Body of pancreas (tissue), 4 donors: ENCODE measurements at places on chromosomes 1 and 21. TPM values are rescaled to one million over a fixed set of nuclear protein-coding genes. Genes with fewer than 3 reads are reported as not detected.

VAV3 gene
- 21.4 TPM for total RNA-seq

TMPRSS2 gene
- 60.3 TPM for total RNA-seq

WDR64 gene
- total RNA-seq: not detected

BROX gene
- total RNA-seq: 18.2 TPM

YY1AP1 gene
- 90.6 TPM for total RNA-seq

- no peaks in the 10 kb centered on the region for H3K27me3 ChIP-seq
- DNase-seq: no peak
- H3K36me3 ChIP-seq: no peaks in the 10 kb centered on the region
- no peak overlapping the region for H3K4me3 ChIP-seq
Measured at GRCh38 chr1:180765151-180765550, 133.3 kb downstream of the XPR1 start.

GRCh38 chr1:53557830-53558738 lies 98.9 kb downstream of the DMRTB1 start:
- H3K27me3 ChIP-seq: no peaks in the 10 kb centered on the region
- no peak for DNase-seq
- H3K36me3 ChIP-seq: no peaks in the 10 kb centered on the region
- no peak overlapping the region for H3K4me3 ChIP-seq

- no peaks in the 10 kb centered on the region for H3K36me3 ChIP-seq
- no peak overlapping the region for H3K4me3 ChIP-seq
- H3K27ac ChIP-seq: no peak overlapping the region
Measured at GRCh38 chr1:186420923-186421322, 40.0 kb downstream of the PDC start.

- no peak overlapping the region for H3K27ac ChIP-seq
- no peak for DNase-seq
- no peaks in the 10 kb centered on the region for H3K4me1 ChIP-seq
- H3K27me3 ChIP-seq: no peaks in the 10 kb centered on the region
Measured at GRCh38 chr21:18274370-18274769, 29.7 kb downstream of the CHODL start.

DNA sequence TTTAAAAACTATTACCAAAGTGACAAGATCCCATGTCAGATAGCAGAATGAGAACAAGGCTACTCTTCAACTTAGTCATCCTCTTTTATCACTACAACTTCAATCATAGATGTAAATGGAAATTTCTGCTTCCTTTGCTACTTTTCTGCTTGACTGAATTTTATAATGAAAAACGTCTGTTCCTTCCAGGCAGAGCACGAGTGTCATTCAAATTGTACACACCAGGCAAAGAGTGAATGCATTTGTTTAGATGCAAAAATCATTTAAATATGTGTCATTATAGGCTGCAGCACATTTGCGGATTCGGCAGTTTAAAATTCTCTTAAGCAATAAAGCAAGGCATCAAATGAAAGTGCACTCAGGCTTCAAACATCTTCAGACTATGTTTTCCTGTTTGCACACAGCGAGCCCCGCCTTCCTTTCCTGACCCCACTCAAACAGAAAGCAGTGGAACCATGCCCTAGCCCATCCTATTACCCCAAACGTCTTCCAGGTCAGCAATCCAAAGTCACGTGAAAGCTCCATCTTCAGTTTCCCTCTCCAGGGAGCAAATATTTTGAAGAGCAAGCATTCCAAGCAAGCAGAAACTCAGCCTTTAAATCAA lies 99.6 kb downstream of the APP start:
- no peak overlapping the region for H3K4me3 ChIP-seq
- no peaks in the 10 kb centered on the region for H3K27me3 ChIP-seq
- H3K4me1 ChIP-seq: peaks cover 16% of the 10 kb centered on the region
- no peaks in the 10 kb centered on the region for H3K36me3 ChIP-seq
- no peak overlapping the region for H3K27ac ChIP-seq
- DNase-seq: no peak

DNA sequence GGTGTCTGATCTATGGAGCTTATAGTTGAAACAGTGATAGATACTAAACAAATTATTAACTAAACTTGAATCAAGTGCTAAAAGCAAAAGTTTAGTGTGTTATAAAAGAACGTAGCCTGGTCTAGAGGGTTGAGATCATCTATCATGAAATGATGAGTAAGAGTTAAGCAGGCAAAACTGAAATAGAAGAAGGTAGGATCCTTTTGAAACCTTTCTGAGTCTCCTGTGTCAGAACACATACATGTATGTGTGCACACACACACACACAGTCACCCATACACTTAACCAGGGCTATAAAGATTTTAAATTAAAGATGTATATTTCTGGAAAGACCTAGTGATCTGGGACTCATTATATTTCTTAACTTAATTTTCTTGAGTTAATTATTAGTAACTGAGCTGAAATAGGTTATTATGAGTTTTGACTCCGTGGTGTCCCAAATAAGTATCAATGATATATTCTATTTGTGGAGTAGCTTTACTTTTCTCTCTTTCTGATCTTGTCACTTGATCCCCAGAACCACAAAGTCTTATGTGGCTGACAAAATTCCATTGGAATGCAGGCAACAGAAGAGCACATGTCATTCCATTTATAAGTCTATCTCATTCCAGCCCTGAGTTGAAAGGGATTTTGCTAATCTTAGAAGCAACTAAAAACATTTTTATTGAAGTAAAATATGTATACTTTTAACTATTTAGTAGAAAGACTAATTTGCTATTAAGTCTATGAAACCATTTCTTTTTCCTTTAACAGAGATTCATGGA lies 70.7 kb downstream of the PRRX1 start:
- H3K36me3 ChIP-seq: no peaks in the 10 kb centered on the region
- no peak overlapping the region for H3K4me3 ChIP-seq
- H3K4me1 ChIP-seq: no peaks in the 10 kb centered on the region

GRCh38 chr1:108609483-108610049 lies 49.7 kb downstream of the EEIG2 start:
- no peaks in the 10 kb centered on the region for H3K27me3 ChIP-seq
- no peaks in the 10 kb centered on the region for H3K4me1 ChIP-seq
- H3K4me3 ChIP-seq: no peak overlapping the region
- no peaks in the 10 kb centered on the region for H3K36me3 ChIP-seq
- no peak overlapping the region for H3K27ac ChIP-seq

- H3K27ac ChIP-seq: no peak overlapping the region
- H3K36me3 ChIP-seq: no peaks in the 10 kb centered on the region
- no peaks in the 10 kb centered on the region for H3K27me3 ChIP-seq
- H3K4me3 ChIP-seq: no peak overlapping the region
Measured at GRCh38 chr21:36507397-36508018, 27.6 kb upstream of the CLDN14 start.

GRCh38 chr1:9066945-9067807 lies 2.3 kb downstream of the SLC2A5 start:
- no peaks in the 10 kb centered on the region for H3K4me1 ChIP-seq
- H3K27me3 ChIP-seq: no peaks in the 10 kb centered on the region
- H3K27ac ChIP-seq: no peak overlapping the region
- peak; percentile 54 for DNase-seq
- H3K36me3 ChIP-seq: no peaks in the 10 kb centered on the region
- H3K4me3 ChIP-seq: no peak overlapping the region

DNA sequence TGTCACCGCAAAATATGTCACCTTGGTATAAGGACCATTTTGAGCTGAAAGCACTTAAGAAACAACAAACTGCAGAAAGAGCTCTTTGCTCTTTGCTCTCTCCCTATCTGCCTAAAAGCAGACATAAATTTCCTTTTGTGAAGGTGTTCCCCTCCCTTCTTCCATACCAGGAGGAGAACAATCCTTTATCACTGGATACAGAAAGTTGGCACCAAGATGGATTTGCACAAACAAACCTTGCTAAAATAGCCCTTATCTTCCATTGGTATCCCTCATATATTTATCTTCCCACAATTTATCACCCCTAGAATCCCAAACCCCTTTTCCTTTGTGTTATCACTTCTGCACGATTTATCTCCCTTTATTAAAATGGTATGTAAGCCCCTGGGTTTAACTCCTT lies 51.4 kb downstream of the DPYD start:
- no peak for DNase-seq
- no peaks in the 10 kb centered on the region for H3K27me3 ChIP-seq
- H3K27ac ChIP-seq: no peak overlapping the region
- H3K4me3 ChIP-seq: no peak overlapping the region
- no peaks in the 10 kb centered on the region for H3K36me3 ChIP-seq
- no peaks in the 10 kb centered on the region for H3K4me1 ChIP-seq

DNA sequence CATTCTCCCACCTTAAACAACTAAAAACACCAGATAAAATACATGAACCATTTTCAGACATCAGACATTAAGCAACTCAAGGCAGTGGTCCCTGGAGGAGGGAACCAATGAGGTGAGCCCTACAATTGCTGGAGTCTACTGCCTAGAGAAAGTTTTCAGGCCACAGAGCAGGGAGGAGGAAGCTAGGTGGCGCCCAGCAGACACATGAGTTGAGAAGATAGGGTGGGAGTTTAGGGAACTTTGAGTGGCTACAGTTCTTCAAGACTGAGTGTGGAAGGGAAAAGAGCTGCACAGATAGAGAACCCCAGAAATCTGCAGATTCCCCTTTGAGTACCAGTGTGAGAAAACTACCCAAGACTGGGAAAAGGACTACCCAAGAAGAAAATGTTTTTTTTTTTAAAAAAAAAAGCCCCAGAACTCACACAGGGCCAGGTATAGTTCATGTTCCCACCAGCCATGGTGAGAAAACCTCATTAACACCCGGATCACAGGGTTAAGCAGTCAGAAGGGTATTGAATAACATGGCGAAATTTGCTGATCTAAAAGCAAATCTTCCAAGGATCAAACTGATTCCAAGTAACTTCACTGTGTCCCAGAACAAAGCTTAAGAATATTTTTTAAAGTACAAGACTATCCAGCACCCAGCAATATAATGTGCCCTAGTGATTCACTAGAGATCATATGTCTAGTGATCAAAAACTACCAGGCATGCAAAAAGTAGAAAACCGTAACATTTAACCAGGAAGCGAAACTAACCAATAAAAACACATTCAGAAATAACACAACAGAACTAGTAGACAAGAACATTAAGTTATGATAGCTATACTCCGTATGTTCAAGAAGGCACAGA lies 12.0 kb downstream of the ALDH9A1 start:
- no peak overlapping the region for H3K27ac ChIP-seq
- H3K4me1 ChIP-seq: peaks cover 14% of the 10 kb centered on the region
- no peak overlapping the region for H3K4me3 ChIP-seq
- no peak for DNase-seq

- H3K36me3 ChIP-seq: peaks cover 6% of the 10 kb centered on the region
- H3K4me3 ChIP-seq: no peak overlapping the region
- DNase-seq: no peak
- H3K4me1 ChIP-seq: peaks cover 27% of the 10 kb centered on the region
Measured at GRCh38 chr1:29166291-29166878, 15.3 kb downstream of the SRSF4 start.
